Cardiac muscle cell (in vitro differentiated cells and primary cell): ENCODE measurements at places on chromosomes 5 and 9.

- no peak for DNase-seq
Observed at GRCh38 chr5:66306844-66307315, 162.8 kb downstream of the SREK1 start.

DNA sequence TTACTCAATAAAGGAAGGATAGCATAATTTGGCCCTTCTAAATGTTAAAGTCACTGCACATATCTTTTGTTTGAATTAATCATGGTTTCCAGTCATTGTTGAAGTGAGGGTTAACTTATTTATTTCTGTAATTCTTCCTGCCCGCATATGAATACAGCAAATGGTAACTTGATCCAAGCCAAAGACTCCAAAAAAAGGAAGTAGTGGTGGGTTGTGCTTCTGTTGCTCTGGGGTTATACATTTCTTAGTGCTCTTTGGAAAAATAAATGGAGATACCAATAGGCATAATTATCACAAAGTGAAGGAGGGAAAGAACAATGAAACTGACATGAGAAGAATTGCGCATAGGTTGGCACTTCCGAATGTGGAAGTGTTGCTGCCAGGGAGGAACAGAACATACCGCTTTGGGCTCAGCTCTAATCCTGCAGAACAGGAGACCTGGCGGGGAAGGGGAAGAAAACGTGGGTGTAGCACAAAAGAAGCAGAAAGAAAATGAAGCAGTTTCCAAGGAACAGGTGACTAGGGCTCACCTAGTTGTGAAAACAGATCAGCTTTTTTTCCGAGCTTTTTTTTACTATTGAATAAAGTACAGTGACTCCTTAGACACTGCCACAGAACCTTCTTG, 69.7 kb upstream of the TAF11L2 start:
- DNase-seq = no peak

DNA sequence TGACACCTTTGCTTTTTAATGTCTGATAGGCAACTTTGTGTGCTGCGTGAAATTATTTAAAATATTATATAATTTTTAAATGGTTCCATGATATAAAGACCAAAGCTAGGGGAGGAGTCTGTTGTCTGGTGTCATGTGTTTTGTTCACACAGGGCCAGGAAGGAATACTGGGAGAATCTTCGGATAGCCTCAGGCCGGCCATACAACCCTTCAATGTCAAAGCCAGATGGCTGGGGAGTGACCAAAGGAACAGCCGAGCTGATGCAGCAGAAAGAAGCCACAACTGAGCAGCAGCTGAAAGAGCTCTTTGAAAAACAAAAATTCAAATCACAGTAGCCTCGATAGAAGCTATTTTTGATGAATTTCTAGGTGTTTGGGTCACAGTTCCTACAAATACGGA, 19.2 kb downstream of the BHMT start:
- DNase-seq = no peak

- no peak for DNase-seq
Observed at GRCh38 chr9:19188771-19189170, 41.7 kb upstream of the DENND4C start.

DNA sequence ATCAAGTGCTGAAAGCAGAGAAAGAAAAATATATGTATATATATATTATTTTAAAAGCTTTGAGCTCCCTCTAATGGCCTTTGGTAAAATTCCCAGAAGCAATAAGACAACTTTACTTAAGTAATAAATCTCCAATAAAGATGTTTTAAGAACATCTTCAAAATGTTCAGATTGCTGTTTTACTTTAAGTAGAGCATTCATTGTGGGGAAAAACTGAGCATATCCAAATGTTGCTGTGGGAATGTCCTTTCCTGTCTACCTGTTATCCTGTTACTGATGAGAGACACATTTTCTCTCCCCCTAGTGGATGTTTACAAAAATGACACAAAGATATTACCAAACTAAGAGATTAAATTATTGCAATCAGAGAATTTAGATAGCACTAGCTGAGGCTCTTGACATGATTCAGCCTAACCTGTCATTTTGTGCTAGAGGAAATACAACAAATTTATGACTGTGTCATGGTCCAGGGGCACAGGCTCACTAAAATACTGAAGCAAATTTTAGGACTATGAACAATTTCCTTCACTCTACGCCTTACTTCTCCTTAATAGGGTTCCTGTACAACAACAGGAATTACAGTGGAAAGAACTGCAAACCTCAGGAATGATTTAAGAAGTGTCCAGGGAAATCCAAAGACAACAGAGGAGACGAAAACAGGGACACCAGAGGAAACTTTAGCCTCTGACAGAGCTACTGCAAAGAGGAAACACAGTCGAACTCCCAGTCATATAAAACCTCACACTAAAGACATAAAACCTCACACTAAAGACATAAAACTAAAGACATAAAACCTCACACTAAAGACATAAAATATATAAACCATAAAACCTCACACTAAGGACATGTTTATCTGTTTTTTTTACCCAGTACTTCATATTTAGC, 24.3 kb upstream of the PRRC1 start:
- peak; percentile 59 for DNase-seq

DNA sequence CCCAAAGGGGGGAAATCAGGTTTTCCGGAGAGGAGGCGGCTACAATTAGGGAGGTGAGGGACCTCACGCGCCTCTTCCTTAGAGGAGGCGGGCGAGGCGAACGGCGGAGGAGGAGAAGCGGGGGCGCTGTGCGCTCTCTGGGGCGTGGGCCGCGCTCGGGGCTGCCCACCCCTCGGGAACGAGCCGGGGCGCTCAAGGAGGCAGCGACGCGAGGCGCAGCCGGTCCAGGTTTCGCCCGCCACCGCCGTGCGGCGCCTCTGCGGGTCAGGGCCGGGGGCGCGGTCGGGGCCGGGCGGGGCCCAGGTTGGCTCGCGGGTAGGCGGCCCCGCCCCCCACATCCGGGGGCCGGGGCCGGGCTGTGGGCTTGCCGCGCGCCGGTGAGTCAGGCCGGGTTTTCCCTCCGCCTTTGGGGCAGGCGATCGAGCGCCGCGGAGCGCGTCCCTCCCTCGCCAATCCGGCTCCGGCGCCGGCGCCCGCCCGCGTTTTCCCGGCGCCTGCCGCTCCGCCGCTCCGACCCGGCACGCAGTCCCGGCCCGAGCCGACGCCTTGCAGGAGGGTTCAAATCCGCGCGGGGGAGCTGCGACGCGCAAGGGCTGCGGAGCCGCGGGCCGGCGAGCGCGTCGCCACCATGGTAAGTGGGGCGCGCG, at the start of gene N4BP3:
Gene N4BP3, plus strand, starts transcription at position 392 of the 647 bp plus-strand sequence. CDS start 6,052 bp downstream, outside the sequence.
- peak; percentile 93 for DNase-seq

DNA sequence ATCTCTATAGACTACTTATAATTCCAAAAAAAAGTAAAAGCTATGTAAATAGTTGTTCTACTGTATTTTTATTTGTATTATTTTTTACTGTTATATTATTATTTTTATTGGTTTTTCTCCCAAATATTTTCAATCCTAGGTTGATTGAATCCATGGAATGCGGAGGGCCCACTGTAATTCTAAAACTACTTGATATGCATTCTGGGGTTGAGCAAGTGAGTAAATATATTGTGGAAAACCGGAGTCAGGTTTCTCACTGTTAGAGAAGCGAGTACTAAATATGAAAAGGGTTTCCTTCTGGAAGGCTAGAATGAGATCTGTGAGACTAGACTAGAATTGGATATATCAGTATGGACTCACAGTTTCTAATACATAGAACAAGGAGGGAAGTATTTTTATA, 66.5 kb downstream of the FBXW11 start:
- no peak for DNase-seq

DNA sequence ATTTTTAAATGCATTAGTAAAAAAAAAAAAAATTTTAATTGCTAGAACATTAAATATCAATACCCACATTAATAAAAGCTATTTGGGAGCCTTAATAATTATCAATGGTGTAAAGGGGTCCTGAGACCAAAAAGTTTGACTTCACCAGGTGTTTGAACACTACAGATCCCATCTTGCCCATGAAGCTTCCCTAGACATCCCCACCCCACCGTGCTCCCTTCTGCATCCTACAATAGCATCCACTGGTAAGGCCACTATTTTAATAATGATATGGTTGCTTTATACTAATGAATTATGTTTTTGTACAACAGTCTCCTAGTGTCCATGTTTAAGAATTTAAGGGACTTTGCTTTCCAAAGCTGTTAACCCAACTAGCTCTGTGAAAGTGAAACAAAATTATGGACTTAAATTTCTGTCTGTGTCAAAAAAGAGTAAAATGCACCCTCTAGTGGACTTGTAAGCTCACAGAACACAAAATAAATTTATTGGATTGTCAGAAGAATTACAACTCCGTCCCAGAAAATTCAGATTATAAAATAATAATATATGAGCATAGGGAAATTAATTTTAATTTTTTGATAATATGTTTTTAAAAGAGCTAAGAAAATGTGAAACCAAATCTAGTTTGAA, 76.0 kb downstream of the ARL15 start:
- peak; percentile 36 for DNase-seq

GRCh38 chr5:128237000-128237399, 153.4 kb downstream of the SLC12A2 start:
- no peak for DNase-seq

GRCh38 chr9:108546215-108546614, 309.6 kb downstream of the ACTL7B start:
- peak; percentile 37 for DNase-seq

- DNase-seq = peak; percentile 52
Observed at GRCh38 chr5:997001-997474, 11.6 kb upstream of the NKD2 start.

- no peak for DNase-seq
Observed at GRCh38 chr5:72698481-72698880, 118.0 kb upstream of the TNPO1 start.

DNA sequence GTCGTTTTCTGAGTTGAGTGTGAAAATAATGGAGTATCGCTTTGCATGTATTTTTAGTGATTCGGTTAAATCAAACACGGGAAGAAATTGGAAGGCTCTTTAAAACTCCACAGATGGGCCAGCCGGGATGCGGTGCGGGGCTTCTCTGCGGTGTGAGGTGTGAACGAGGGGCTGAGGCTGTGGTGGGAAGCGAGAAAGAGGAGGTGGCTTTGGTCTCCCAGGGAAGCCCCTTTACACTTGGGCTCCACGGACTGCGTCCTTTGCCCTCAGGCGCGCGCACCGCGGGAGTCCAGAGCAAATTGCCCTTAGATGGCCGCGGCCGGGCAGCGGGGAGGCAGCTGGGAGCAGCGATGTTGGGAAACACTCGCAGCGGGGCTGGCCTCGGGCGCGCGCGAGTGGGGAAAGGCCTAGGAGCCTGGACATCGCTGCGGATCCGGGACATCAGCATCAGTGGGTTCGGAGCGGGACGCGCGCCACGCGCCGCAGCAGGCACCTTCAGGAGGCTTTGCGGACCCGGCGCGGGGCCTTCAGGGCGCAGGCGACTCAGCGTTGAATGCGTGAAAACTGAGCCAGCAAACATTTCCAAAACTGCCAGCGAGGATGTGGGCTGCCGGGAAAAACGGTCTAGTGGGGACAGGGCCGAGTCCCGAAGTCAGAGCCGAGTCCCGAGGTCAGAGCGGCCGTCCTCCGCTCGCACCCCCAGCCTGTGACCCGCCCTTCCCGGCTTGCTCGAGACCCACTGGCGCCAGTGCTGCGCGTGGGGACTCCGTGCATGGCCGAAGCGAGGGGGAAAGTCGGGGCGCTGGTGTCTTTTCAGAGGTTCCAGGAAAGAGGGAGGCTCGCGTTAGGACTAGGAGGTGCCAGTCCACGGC, 6.5 kb downstream of the IRX1 start:
- peak; percentile 49 for DNase-seq

- no peak for DNase-seq
Observed at GRCh38 chr5:32027093-32027716, 146.9 kb downstream of the GOLPH3 start.

- no peak for DNase-seq
Observed at GRCh38 chr9:109941771-109942170, 161.8 kb downstream of the PALM2AKAP2 start.

DNA sequence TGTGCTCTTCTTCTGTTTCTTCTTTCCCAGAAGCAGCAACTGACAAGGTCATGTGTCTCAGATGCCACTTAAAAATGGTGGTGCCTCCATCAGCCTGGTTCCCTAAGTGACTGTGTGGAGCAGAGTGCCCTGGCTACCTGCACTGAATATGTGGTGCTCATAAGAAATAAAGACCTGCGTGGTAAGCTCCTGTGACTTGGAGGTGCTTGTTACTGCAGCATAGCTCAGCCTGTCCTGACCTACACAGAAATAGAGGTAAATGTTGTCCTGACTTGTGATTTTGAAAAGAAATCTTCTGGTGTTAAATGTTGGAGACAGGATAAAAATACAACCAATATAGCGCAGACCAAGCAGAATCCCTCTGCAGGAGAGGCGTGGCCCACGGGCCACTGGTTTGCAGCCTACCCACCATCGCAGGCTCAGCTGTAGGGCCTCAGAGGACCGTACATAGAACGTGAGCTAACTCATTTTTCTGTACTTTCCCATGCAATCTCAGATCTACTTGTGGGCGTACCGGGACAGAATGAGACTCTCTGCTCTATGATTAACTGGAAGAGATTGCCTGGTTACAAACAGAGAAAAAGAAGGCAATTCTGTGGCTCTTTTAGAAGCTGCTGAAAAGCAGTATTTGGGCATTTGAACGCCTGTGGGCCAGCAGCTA, 79.4 kb upstream of the UNC5A start:
- DNase-seq = no peak

- DNase-seq = peak; percentile 17
Observed at GRCh38 chr5:41707853-41708603, 162.2 kb downstream of the OXCT1 start.

- DNase-seq = peak; percentile 98
Observed at GRCh38 chr5:78586251-78586650, 62.3 kb downstream of the LHFPL2 start.

GRCh38 chr9:71003346-71003745, 118.1 kb downstream of the TRPM3 start:
- peak; percentile 11 for DNase-seq

- DNase-seq = no peak
Observed at GRCh38 chr9:76227156-76227555, 167.1 kb downstream of the RFK start.

DNA sequence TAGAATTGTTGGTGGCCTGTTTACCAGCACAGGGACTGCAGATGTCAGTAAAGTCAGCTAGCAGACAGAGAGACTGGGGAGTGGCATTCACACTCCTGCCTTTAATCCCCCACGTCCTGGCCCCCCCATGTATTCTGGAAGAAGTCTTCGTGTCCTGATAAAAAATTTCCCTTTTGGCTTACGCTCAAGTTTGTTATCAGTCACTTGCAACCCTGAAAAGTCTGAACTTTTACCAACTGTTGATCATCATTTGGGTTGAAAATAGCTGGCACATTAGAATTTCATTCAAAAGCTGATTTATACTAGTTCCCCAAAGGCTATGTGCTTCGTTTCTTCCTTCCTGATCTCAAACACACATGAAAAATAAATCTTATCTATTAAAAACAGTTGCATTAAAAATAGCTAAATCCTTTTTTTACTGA, 5.8 kb upstream of the CRHBP start:
- DNase-seq = no peak
